ENCODE measurements at places on chromosomes 6 and 20.

DNA sequence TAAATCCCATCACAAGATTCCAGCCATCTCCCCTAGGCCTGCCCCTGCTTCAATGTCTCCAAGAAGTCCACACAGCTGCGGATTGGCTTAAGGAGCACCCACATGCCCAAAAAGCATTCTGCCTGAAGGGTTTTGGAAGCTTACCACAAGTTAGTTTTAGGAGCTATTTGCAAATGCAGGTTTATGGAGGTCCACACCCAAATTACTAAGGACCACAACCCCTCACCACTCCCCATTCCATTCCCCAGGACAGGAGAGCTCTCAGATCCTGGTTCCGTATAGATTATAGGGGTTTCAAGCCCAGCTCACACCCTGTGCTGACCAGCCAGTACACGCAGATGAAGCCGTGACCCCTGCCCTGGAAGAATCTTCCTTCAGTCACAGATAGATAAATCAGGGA is 24.3 kb upstream of the PXDC1 start:
- no peak for DNase-seq

DNA sequence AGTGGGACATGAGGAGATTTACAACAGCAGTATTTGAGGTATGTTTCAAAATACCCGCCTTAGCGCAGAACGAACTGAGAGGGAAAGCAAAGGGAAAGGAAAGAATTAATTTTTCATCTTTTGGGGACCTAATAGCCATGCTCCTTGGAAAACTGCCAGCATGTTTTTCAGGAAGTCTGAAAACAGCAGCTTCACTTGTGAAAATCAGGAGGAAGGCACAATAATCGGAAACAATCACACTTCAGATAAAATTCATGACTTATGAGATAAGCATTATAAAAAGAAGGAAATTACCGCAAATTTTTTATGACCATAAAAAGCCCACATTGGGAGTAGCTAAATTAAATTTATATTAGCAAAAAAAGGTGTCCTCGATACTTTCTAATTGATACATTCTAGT is 541.1 kb downstream of the HAO1 start:
- no peak for DNase-seq

DNA sequence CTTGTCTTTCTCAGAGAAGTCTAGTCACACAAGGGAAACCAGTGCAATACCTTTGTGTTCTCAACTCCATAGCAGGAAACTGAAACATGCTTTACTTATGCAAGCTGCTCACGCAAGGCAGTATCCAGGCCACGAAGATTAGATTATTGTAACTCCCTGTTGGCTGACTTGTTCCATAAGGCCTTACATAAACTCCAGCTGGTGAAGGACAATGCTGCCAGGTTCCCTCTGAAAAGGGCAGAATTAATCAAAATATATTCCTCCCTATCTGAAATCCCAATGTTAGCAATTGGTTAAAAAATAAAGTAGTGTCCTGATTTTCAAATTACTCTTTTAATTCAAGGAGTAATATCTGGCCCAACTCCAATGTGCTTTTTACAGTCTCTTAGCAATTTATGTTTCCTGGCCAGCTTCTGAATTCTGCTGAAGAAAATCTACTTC is 966.6 kb downstream of the HACE1 start:
- DNase-seq, result peak; percentile 67

DNA sequence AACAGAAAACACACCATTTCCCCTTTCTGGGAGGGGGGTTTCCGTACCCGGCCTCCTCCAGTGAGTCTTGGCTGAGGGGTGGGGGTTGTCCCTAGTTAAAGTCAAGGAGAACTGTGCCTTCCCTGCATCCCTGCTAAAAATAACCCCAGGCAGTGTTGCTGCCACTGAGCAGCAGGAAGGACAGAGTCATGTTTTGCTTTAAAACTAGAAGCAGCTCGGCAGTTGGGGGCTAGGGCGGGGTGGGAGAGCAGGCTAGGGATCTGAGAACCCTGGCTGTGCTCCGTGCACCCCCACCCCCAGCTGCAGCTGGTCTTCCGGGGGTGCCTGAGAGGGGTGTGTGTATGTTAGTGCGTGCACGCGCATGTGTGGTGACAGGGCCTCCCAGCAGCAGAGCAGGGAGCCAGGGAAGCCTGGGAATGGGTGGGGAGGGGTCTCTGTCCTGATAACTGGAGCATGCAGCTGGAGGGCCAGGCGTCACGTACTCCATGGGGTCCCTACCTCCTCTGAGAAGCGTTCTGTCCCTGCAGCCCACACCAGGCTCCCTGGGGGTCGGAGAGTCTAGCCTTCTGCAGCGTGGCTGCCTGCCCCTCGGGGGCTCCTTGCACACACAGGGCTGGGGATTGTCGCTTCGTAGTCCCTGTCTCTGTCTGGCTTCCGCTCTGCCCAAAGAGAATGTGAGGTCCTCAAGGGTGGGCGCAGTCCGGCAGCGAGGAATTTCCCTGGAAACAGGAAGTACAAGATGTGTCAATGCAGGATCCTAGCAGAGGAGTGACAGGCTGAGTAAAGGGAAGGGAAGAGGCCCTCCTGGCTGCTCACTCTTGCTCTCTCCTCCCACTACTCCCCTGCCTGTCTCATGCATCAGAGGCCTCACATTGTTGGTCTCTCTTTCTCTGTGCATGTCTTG is 16.8 kb upstream of the ARMC12 start:
- DNase-seq, result peak; percentile 53

- no peak for DNase-seq
These were observed 404 bp downstream of the CEP162 start for GRCh38 chr6:84227044-84227433.

- DNase-seq, result no peak
These were observed 9.4 kb upstream of the RAE1 start for GRCh38 chr20:57341663-57342062.

DNA sequence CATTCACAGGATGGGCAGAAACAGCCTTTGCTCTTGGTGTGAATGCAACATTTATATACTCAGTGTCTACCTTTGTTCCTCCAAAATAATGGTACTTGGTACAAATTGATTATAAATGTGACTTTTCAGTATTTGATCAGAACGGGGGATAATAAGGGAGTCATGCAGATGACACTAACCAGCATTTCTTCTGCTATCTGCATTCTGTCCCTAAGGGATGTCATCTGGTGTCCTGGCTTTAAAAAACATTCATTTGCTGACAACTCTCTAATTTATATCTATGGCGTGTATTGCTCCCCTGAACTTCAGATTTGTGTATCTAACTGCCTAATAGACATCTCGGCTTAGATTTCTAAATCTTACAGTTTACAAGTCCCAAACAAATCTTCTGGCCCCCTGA is 76.4 kb upstream of the FLRT3 start:
- DNase-seq, result no peak

- DNase-seq, result no peak
These were observed 80.2 kb downstream of the MAP7 start for GRCh38 chr6:136470044-136470443.
